SK-N-SH (cell line): ENCODE measurements at places on chromosomes 6 and 20.

- peak; percentile 61 for DNase-seq
Observed at GRCh38 chr6:111210194-111210728, 123.0 kb downstream of the SLC16A10 start.

DNA sequence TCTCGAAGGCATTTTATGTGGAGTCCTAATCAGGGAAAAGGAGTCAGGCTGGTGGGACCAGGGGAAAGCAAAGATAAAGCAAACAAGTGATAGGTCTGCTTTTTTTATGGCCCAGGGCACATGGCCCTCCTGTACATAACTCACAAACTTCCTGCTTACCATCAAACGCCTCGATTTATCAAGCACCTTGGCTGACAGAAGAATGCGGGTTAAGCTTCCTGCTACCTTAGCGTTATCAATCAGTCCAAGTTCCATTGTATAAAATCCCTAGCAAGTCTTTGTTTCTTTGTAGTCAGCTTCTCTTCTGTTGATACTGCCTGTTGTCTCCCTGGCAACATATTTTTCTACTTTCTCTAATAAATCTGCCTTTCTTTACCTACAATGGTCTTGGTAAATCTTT lies 4.1 kb upstream of the TRIM27 start:
- no peak for DNase-seq

GRCh38 chr6:135869857-135870256 lies 18.4 kb downstream of the PDE7B start:
- DNase-seq = no peak

GRCh38 chr6:79613912-79614311 lies 17.2 kb upstream of the SH3BGRL2 start:
- no peak for DNase-seq

- DNase-seq = no peak
Observed at GRCh38 chr6:56594699-56595098, 48.0 kb downstream of the DST start.

GRCh38 chr6:24252280-24252679 lies 105.6 kb downstream of the DCDC2 start:
- DNase-seq = no peak

- DNase-seq = no peak
Observed at GRCh38 chr20:13017235-13017634, 8.5 kb downstream of the SPTLC3 start.

DNA sequence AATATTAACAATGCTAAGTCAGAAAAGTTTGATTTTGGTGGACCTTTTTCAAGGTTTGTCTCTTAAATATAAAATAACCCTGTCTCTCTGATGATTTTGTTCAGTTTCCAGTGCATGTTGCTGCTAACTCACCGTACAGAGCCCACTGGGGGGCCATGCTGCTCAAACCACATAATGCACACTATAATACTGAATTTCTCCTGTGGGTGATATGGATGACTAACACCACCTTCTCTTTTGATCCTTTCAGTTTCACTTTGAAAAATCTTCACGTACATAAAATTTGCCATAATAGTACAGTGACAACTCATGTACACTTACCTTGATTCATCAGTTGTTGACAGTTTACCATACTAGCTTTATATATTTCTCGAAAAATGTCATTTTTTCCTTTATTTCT lies 506.6 kb upstream of the MAN1A1 start:
- no peak for DNase-seq

GRCh38 chr6:142200846-142201628 lies 54.0 kb downstream of the VTA1 start:
- no peak for DNase-seq

DNA sequence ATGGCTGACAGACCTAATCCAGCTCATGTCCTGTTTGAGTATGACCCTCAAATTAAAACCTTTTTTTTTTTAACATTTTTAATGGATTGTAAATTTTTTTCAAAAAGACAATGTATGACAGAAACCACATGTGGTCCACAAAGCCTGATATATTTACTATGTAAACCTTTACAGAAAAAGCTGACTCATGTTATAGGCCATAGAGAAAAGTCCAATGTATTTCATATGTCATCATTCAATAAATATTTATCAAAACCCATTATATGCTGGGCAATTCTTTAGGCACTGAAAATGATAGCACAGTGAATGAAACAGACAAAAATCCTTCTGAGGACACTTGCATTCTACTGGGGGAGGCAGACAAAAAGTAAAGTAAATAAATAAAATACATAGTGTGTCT lies 826.2 kb upstream of the FLRT3 start:
- DNase-seq = no peak

GRCh38 chr6:109894181-109894580 lies 83.9 kb upstream of the GPR6 start:
- DNase-seq = no peak

- no peak for DNase-seq
Observed at GRCh38 chr20:20295621-20296498, 72.0 kb upstream of the INSM1 start.

GRCh38 chr20:51376111-51376510 lies 166.4 kb downstream of the NFATC2 start:
- no peak for DNase-seq

DNA sequence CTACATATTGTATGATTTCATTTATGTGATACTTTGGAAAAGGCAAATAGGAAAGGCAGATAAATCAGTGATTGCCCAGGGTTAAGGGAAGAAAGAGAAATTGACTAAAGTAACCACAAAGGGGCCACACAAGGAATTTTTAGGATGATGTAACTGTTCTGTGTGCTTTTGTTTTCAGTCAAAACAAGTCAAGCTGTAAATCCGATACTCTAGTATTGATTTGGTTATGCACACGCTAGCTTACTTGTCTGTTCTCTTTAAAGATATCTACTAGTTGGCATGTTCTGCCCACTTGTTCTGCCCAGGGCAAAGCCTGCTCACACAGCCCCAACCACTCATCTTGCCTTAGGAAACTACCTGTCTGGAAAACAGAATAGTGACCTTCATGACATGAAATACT lies 6.4 kb downstream of the FBXL4 start:
- no peak for DNase-seq

- no peak for DNase-seq
Observed at GRCh38 chr6:163900570-163900969, 486.1 kb downstream of the QKI start.

DNA sequence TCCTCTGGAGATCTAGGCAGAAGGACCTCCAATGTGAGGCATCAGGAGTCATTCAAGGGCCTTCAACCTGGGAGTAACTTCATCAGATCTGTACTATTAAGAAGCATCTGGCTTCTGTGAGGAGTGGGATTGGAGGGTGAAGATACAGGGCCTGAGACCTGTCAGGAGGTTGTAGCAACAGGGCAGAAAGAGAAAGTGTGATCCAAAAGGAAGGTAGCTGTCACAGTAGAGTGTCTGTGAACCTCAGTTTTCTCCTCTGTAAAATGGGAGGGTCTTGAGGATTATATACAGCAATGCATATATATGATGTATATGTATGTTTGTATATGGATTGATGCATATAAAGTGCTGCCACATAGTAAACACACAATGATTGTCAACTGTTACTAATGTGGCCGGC lies 2.6 kb upstream of the RPL10A start:
- DNase-seq = no peak

- DNase-seq = no peak
Observed at GRCh38 chr6:151374036-151374683, 17.2 kb downstream of the ZBTB2 start.

DNA sequence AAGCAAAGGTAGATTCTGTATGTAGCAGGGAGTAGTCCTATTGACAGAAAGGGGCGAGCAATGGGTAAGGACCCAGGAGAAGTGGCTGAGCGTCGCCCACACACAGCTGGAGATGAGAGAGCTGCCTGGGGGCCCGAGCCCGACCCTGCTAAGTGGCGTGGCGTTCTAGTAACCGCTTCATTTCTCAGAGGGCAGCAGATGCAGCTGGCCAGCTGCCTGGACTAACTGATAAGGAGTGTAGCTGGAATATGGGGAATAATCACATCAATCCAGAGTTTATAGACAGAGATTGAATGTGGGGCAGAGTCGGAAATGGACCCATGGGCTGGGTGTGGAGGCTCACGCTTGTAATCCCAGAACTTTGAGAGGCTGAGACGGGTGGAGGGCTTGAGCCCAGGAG lies 64.4 kb downstream of the EZR start:
- DNase-seq = peak; percentile 82

- DNase-seq = no peak
Observed at GRCh38 chr6:41392246-41392645, 56.8 kb downstream of the NCR2 start.

DNA sequence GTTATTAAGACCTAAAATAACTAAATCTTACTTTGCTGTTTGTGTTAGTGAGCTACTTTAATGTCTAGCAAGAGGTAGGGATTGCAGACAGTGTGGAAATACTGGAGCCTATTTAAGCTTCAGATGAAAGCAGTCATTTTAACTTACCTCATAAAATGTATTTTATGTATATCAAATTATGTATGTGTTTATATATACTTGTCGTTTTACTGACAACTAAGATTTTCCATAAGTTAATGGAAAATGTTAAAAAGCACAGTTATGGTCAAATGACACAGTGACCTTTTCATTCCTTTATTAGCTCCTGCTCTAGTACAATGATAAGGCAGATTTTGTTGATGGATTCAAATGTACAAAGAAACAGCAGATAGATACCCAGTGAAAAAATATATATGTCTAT lies 34.6 kb downstream of the QKI start:
- no peak for DNase-seq

DNA sequence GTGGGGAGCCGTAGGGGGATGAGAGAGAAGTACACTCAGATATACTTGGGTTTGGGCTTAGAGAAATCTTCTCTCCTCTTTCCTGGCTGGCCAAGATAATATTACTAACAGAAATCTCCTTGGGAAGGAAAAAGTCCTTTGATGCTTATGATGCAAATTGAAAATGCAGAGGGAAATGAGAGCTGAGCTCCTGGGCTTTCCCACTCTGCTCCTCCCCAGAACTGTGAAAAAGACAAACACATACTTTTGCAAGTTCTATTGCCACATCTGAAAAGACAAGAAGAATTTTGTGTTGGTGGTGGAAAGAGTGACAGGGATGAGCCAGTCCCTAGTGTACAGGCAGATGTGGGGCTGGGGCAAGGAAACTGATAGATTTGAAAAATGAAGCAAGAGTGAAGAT lies 185.9 kb downstream of the ANKRD60 start:
- no peak for DNase-seq

DNA sequence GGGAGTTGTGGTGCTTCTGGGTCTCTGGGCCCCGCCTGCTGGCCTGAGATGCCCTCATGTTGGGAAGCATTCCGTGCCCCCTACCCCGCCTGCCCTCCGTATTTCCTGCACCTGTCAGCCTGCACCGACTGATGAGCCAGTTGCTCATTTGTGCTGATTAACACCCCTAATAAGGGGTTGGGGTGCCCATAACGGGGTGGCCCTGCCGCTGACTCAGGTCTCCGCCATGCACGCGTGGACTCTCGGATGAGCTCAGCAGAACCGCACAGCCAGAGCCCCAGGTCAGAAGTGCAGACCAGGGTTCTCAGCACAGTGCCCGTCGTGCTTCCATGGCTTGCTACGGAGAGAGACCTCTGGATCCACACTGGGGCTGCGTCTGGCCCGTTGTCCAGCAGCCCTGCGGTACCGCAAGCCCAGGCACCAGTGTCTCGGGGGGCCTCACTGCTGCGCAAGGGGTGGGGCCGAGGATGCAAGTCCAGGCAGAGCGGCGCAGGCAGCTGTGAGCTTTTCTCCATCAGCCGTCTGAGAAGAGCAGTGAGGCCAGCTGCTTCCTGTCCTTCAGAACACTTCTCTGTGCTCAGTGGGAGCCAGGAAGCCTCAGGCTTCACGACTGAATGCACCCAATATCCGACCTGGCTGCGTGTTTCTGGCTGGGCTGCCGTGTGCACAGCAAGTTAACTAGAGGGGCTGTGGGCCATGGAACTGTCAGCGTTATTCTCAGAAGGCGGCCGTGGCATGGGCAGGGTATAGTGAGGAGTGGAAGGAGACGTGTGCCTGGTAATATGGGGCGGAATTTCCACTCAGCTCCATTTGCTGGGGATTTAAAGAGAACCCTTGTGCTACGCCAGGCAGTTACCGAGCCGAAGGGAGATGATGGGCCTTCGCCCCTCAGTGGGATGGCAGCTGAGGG lies 18.6 kb downstream of the MTG2 start:
- DNase-seq = no peak

DNA sequence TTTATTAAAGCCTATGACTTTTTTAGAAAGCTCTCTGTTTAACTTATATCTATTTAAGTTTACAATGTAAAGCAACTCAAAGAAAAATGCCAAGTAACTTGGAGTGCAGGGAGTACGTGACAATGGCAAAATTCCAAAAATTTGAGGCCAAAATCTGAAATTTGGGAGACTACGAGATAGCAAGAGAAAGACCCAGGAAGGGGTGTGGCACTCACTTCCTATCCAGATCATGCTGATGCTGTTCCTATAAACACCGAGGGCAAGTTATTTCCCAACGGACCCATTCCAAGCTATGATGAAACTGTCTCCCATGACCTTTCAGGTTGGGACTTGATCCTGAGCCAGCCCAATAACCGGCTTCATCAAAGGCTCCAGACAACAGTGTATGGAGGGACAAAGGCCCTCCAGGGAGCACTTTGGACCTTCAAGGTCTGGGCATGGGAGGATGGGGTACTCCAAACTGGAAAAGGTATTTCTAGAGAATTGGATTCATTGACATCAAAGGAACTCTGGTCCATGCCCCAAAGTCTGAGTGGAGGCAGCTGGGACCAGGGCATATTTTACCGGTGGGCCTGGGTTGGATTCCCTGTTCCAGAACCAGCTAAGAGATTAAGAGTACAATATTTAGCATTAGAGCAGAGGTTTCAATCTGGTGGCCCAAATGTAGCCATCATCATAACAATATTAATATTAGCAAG lies 15.7 kb upstream of the SLC13A3 start:
- no peak for DNase-seq

- no peak for DNase-seq
Observed at GRCh38 chr6:98838032-98838431, 3.7 kb downstream of the POU3F2 start.

GRCh38 chr20:7850775-7851490 lies 89.3 kb downstream of the HAO1 start:
- no peak for DNase-seq

DNA sequence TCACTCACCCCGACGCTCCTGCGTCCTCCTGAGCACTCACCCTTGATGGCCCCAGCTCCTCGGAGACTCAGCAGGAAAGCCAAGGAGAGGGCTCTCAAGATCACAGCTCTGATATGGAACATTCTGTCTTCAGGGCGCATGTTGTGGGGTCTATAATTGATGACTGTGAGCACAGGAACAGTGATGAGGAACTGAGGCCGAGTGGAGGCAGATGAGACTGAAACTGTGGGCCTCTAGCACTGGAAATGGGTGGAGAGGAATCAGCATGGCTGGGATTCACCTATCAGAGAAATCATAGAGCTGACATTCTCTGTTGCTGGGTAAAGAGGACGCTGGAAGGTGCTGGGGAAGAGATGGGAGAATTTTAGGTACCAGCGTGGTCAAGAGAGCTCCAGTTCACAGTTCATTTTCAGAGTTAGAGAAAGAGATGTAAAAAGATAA lies at the start of gene HLA-DPA1:
Gene HLA-DPA1 (minus strand): TSS at position 219 of the 441 bp plus-strand sequence.
- peak; percentile 38 for DNase-seq

DNA sequence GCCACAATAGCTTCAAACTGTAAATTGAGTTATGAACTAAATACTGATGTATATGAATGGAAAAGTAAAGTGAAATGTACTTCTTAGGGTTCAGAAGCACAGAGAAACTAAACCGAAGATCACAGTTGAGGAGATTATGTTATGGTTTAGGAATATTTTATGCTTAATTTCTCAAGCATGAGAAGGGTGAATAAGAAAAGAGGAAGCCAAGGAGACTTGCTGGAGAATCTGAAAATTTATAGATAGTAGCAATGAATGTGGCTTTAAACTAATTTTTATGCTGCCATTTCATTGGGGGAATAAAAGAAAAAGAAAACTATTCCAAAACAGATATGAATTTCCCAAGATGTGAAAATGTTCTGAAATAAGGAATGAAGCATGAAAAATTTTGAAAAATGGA lies 5.6 kb downstream of the ANKS1A start:
- DNase-seq = no peak

- DNase-seq = no peak
Observed at GRCh38 chr6:158831571-158831970, 12.4 kb upstream of the EZR start.
